ENCODE measurements at places on chromosomes 16 and 17. TPM values are rescaled to one million over a fixed set of nuclear protein-coding genes. Genes with fewer than 3 reads are reported as not detected.
A peak's percentile ranks its signal among the peaks of the same experiment; 100 is the strongest.

Gene AURKB
- 146 TPM for total RNA-seq

Gene TM4SF5
- not detected for total RNA-seq

Gene HOXB4
- 1.9 TPM for total RNA-seq

Gene IRF8
- 46.8 TPM for total RNA-seq

Gene SCNN1B
- total RNA-seq: not detected

Gene XYLT1
- 17.9 TPM for total RNA-seq

Gene PCGF2
- 2.7 TPM for total RNA-seq

DNA sequence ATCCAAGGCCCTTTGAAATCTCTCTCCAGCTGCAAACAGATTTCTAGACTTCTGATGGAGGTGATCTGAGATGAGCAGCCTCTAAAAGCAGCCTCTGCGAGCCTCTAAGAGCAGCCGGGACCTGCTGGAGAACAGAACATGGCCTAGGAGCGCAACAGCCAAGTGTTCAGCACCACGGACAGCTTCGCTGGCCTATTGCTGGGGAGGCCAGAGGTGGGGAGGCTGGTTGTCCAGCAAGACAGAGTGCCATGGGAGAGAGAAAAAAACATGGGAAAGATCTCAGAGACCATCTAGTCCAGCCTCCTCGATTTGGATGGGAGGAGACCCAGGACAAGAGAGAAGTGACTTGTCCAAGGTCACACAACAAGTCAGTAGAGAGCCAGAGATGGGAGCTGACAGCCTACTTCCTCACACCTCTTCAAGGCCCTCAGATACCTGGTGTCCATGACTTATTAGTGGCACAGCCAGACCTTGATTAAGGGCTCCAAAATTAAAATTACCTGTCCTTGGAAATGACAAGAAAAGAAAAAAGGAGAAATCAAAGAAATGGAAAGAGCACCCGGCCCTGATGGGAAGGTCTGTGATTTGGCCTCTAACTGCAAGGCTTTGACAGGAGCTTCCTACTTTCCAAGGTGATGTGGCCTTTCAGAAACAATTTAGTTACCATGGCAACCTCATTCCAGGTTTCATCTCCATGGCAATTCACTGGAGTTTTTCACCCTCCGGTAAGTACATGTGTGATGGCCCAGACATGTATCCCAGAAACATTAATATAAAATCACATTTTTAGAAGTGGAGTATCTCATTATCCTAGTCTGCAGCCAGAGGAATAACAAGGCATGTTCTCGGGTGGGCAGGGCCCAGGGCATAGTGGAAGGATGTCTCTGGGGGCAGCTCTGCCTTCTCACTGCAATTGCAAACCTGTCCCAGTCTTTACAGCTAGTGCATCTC is 14.5 kb downstream of the RPRML start:
- DNase-seq: no peak

DNA sequence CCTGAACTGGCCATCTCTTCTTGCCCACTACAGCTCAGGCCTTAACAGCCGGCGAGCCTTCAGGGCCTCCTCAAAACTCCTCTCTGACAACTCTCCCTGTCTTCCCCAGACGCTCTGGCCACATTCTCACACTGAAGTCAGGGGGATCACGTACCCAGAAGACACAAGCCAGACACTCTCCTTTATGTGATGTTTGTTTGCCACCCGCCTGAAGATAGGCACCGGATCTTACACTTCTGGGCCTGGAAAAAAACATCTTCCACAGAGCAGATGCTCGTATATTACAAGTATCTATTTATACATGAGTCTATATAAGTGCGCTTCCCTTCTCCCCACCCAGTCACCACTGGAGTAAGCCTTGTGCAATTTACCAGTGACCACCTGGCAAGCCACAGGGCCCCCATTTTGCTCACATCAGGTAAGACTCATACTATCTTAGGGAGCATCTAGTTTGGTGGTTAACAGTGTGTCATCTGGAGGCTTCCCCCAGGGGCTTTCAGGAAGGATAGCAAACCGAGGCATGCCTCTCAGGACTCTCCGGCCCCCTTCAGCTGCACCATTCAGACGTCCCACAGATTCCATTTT is 349.4 kb downstream of the SOX9 start:
- DNase-seq: no peak

- no peak for DNase-seq
Measured at GRCh38 chr17:20281860-20282259, 185.5 kb downstream of the LGALS9B start.

DNA sequence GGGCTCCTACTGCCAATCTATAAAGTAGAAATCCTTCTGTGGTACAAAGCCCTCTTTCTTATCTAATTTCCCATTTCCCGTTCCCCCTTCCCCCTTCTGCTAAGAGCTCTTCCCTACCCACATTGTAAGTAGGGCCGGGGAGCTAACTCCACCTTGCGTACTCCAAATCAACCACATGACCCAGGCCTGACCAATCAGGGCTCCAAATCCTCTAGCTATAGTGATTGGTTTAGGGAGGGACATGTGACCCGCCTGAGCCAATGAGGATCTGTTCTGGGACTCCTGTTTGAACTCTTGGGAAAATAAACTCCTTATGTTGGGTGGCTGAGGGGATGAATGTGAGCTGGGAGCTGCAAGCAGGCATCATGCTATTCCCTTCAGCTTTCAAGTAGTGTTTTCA is 40.9 kb upstream of the MEOX1 start:
- DNase-seq: no peak

- DNase-seq: no peak
Measured at GRCh38 chr17:74882517-74883240, 9.9 kb upstream of the FDXR start.

- no peak for DNase-seq
Measured at GRCh38 chr17:55318081-55318480, 53.3 kb downstream of the HLF start.

DNA sequence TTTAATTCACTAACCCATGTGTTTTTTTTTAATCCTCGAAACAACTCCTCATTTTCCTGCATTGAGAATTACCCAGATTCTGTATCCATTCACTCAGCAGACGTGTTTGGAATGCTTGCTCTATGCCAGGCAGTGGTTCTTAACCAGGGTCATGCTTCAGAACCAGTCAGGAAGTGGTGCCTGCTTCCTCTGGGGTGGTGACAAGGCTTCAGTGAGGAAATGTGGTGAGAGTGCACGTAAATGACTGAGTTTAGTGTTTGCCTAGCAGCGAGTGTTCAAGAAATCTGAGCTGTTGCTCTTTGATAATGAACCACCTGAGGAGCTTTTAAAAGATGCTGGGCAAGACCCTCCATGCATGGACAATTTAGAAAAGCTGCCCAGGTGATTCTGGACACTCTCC is 9.9 kb downstream of the ZFP90 start:
- peak; percentile 8 for DNase-seq

DNA sequence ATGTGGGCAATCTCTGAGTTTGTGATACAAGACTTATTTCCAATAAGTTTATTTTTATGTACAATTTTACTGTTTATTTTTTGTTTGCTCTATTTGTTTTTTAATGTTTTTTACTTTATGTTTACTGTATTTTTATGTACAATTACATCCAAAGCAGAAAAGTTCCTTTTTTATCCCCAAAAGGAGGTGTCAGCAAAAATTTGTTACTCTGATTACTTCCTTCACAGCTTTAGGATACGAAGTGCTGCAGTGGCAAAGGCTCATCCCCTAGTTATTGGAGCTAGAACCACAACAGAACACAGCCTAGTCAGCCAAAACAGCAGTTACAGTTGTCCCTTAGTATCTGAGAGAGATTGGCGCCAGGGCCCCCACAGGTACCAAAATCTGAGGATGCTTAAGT is 35.7 kb downstream of the IST1 start:
- no peak for DNase-seq

GRCh38 chr17:77375917-77376651 is 235.3 kb downstream of the SEC14L1 start:
- DNase-seq: peak; percentile 84

DNA sequence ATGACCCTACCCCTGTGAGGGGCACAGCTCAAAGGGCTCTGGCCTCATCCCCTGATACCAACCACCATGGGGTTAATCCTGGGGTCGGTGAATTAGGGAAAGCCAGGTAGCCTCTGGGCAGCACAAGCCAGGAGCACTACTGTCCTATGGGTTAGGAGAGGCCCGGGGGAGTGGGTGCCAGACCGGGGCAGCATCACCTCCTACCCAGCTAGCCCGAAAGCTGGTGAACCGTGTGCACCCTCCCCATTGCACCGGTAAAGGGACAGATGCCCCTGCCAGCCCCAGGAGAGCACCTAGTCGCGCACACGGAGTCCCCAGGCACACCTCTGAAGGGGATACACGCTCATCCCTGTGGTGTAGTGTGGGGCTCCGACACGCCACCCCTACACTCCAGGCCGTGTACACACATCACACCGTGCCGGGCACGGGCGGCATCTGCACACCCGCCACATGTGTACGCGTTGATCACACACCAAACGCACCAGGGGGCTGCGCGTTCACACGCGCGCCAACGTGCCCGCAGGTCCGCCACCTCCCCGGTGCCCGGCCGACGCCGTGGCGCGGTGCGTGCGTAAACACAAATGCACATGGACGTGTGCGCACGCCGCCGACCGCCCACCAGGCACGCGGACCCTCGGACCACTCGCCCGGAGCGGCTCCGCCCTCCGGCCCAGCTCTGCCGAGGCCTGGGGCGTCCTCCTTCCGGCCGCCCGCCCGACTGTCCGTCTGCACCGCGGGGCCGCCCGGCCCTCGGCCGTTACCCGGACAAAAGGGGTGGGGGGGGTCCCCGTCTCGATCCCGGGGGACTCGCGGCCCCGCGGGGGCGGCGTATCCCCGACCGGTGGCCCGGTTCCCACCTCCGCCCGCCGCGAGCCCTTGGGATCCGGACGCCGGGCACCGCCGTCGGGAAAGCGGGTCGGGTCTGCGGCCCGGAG is 785 bp downstream of the UBALD1 start:
- peak; percentile 56 for DNase-seq

DNA sequence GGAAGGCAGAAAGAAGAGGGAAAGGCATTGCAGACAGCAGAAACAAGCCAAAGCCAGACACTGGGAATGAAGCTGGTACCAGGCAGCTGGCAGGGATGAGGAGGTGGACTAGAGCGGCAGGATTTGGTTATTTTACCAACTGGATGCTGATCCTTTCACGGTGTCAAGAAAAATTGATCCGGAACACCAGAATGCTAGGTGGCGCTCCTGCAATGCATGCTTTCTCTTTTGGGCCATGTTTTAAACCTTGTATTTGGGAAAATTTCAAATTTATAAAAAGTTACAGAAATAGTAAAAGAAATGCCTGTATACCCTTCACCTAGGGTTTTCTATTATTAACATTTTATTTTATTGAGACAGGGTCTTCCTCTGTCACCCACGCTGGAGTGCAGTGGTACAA is 224.7 kb downstream of the SOX9 start:
- no peak for DNase-seq

DNA sequence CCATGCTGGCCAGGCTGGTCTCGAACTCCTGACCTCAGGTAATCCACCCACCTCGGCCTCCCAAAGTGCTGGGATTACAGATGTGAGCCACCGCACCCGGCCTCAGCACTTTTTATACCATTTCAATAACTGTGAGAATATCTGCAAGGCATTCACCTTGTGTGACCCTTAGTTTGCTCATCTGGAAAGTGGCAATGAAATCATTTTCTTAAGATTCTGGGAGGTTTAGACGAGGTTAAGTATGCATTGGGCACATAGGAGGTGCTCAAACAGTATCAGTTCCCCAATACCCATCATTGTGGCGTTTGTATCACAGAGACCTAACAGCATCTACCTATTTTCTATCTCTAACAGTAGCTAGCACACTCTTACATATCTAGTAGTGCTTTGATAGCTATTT is 481.9 kb upstream of the ERCC4 start:
- no peak for DNase-seq

DNA sequence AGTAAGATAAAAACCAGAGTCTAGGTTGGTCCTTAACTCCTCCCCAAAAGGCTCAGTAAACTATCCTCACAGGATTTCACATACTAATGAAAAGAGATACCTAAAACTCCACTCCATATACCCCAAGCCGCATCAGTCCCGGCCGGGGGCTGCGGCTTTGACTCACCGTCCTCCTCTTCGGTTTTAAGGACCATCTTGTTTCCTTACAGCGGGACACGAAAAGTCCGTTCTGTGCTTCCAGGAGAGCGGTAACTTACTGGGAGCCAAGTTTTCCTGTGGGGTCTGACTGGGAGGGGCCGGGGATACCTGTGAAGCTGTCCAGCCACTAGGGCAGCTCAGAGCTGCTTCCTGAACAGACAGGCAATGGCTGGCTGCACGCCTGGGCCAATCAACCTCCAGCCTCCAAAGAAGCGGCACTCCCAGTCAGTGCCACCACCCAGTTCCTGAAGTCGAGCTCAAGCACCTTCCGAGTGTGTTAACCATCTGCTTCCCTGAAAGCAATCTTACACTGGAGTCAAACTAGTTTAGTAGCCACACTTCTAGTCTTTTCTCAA is 45.5 kb downstream of the CYTH1 start:
- peak; percentile 61 for DNase-seq

DNA sequence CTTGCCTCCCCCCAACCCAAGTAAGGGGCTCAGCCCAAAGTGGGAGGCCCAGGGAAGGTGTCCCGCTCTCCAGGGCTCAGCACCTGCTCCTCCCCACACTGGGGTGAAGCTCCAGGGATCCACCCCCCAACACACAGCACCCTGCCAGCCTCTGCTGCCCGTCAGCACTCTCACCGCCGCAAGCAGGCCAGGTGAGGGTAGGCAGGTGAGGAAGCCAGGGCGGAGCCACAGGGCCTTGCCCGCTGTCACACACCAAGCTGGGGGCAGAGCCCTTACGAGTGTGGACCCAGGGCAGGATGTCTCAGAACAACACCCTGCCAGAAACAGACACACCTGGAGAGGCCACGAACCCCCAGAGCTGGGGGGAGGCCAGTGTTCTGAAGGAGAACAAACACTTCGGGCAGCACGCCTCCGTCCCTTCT is 19.5 kb downstream of the PLLP start:
- no peak for DNase-seq

DNA sequence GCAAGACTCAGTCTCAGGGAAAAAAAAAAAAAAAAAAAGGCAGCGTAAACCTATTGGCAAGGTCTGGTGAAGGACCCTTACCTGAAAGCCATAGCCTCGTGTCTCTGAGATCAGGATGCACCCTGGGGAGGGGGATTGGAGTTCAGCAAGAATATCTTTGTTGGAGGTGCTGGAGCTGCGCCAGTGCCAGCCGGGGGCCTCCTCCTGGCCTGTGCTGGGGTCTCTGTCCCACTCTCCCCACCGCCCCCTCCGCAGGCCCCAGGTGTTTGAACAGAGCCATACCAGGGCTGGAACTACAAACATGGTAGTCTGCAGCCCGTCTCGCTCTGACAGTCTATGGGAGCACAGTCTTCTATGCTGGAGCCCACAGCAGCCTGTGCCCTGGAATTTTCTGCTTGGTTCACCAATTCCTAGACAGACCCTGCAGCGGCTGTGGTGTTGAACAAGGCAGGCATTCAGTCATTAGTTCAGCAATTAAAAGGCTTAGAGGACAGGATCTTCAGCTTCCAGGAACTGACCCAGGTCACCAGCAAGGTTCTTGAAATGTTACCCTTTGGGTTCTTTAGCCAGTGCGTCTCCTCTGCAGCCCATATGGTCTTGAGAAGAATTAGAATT is 42.2 kb upstream of the KIFC3 start:
- no peak for DNase-seq

- no peak for DNase-seq
Measured at GRCh38 chr17:43860927-43861622, 14.1 kb downstream of the CD300LG start.

Measured in activated T-cell treated with anti-CD3 and anti-CD28 coated beads, Interleukin-2, amount 50 U/mL, for 72 hours (primary cell).